CD4-positive, CD25-positive, alpha-beta regulatory T cell (primary cell): ENCODE measurements at places on chromosomes 2 and 18. TPM values are rescaled to one million over a fixed set of nuclear protein-coding genes. Genes with fewer than 3 reads are reported as not detected.

EFEMP1 gene
- total RNA-seq: not detected

DNA sequence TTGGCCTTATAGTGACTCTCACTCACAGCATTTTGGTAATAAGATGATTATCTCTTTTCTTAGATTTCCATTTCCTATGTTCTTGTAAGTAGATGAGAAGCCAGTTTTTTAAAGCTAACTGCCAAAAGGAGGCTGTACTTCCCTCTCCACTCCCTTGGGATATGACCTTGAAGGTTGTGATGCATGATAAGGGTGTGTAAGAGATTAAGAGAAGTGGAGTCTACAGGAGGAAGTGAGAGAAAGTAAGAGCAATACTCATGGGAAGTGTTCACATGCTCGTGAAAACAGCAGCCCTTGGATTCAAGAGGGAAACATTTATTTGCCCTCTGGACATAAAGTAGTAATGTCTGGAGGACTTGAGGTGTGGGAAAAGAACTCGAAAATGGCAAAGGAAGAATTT, 171.5 kb downstream of the EVA1A start:
- no peak for DNase-seq

DNA sequence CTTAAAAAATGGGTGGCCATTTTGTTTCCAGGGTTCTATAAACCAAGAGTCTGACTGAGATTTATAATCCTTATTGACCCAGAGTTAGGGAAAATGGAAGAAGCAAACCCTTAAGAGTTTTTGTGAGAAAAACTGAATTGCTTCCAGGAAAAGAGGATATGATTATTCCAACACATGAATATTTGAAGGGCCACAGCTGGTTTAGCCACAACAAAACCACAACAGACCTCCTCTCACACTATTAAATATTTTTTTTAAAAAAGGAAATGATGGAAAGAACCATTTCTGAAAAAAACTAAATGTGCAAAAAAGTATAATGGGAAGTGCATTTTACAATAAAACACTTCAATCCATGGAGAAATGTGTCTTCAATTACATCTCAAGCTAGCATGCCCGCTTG, 182.7 kb downstream of the ETAA1 start:
- DNase-seq: no peak

PHLPP1 gene
- 20.3 TPM for total RNA-seq

SLC8A1 gene
- not detected for total RNA-seq

MOCOS gene
- not detected for total RNA-seq
